Endodermal cell (in vitro differentiated cells): ENCODE measurements at places on chromosomes 7 and 10.

DNA sequence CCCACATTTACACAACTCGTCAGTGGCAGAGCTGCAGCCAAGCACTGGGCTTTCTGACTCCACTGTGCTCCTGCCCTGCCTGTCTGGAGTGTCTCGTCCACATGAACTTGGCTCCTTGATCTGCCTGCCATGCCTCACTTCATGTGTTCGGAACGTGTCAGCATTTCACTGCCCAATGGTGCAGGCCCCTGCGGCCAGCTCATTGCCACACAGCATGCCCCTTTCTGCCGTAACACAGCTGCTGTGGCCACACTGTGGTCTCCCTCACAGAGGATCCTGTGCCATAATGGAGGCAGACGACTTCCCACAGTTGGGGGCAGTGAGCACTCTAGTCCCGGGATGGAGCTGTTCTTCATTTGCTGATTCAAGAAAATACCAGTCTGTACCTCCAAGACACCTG, 94.2 kb upstream of the GJD4 start:
- DNase-seq: no peak

GRCh38 chr7:4406288-4407058, 275.6 kb upstream of the FOXK1 start:
- no peak for DNase-seq

DNA sequence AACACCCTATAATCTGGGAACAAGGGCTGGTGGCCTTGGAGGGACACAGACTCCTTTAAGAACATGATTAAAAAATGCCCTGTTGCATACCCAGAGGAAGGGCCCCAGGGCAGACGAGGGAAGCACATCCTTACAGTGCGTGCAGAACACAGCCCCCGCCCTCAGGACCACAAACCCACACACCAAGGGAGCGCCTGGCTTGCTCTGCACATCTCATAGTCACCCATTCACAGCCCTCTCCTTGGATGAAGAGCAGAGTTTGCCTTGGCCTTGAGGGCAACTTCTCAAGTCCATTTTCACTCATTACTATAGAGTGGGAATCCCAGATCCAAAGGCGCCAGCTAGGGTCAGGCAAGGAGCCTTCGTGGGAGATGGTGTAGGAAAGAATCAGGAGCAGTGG, 6.3 kb upstream of the VSIR start:
- DNase-seq: no peak

- DNase-seq: no peak
Measured at GRCh38 chr10:42983591-42983990, 93.3 kb upstream of the RET start.

GRCh38 chr10:127420138-127420684, 128.9 kb upstream of the NPS start:
- no peak for DNase-seq

- no peak for DNase-seq
Measured at GRCh38 chr7:121372376-121373010, 23.6 kb downstream of the FAM3C start.

- DNase-seq: no peak
Measured at GRCh38 chr7:137946011-137946410, 55.9 kb downstream of the CREB3L2 start.

DNA sequence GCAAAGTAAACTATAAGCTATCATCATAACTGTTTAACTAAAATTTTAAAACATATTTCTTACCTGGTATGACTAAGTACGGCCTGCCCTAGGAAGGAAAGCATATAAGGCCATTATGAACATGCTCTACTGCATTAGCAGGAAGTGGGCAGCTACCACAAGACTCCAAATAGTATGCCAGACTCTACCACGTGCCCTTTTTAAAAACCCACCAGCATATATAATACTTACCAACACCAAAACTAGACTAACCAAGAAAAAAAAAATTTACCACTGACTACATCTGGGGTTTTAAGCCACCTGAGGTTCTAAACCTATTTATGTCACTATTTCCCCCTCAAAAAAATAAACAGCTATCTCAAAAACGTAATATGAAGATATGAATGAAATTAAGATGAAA, 30.1 kb downstream of the NUDCD3 start:
- no peak for DNase-seq

GRCh38 chr10:68330852-68331454, 911 bp upstream of the HNRNPH3 start:
- DNase-seq: peak; percentile 53

- no peak for DNase-seq
Measured at GRCh38 chr7:135803143-135803542, 54.5 kb upstream of the FAM180A start.

DNA sequence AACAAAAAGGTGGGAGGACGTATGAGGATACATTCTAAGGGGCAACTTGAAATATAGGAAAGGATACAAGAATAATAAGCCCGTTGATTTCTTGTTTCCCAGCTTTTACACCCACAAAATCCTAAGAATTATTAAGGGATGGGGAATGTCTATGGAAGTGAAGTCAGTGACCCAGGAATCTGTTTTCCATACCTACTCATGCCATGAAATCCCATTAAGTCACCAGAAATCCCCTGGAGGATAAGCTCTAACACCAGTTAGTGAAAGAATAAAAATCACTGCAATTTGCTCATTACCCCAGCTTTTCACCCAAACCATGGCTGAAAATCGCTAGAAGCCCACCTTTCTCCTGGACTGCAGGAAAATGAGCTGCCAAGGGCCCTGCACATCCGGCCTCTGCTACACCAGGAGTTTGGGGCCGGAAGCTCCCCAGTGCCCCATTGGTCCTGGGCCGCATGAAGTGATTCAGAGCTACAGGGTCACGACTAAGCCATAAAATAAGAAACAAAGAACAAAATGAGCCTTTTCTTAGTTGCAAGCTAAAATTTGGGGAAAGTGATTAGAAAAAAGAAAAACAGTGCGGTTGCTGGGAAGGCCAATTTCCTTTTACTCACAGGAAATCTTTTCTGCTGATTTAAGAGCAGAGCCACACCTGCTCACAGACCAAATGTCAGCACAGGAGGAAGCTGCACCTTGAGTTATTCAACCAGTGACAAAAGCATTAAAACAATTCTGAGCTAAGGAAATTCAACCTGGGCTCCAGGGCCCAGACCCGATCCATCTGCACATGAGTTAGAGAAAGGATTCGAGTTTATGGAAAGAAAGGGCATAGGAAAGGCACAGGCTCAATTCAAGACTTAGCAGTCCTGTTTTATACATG, 40.3 kb downstream of the HIPK2 start:
- DNase-seq: peak; percentile 36

DNA sequence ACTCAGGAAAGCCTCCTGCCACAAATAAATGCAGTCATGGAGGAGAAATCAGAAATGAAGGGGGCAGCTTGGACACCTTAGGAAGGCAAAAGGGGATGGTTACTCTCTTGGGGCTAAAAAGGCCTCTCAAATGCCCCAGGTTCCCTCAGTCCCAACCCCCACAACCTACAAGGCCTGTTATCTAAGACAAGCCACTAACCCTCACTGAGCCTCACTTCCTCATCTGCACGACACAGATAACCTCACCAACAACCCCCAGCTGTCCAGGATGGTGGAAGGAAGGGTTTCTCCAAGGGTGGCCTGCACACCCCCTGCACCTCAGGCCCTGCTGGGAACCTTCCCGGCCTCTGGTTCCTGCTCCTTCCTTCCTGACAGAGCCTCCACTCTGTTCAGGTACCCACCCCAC, 29.2 kb downstream of the SORBS1 start:
- DNase-seq: no peak

DNA sequence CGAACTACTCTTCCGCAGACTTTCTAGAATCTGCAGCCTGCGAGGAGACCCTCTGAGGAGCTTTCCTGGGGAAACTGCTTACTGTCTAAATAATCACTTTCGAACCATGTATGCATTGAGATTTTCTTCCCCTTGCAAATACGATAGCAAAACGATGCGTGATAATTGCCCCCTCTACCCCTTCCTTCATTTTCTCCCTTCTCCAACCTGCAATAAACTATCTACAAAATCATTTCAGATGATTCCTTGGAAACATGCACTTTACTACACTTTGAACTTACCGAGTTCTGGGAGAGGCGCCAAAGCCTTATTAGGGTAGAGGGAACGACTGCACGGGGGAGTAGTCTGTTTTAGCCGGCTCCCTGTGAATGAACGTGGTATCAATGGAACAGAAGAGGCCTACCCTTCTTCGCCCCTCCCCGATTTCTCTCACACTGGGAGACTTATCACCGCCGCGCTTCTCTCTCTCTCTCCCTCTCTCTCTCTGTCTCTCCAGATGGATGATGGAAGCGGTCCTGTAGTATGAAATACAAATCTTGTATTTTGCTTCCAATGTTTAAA, at the start of gene FGFBP3:
Gene FGFBP3 (minus strand): TSS at position 370 of the 561 bp plus-strand sequence. CDS start 517 bp downstream, outside the sequence.
- peak; percentile 83 for DNase-seq

DNA sequence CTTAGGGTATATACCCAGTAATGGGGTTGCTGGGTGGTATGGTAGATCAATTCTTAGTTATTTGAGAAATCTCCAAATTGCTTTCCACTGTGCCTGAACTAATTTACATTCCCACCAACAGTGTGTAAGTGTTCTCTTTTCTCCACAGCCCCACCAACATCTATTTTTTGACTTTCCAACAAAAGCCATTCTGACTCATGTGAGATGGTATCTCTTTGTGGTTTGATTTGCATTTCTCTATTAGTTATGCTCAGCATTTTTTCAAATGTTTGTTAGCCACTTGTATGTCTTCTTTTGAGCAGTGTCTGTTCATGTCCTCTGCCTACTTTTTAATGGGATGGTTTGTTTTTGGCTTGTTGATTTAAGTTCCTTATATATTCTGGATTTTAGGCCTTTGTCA, 66.4 kb downstream of the MGAM2 start:
- DNase-seq: no peak

DNA sequence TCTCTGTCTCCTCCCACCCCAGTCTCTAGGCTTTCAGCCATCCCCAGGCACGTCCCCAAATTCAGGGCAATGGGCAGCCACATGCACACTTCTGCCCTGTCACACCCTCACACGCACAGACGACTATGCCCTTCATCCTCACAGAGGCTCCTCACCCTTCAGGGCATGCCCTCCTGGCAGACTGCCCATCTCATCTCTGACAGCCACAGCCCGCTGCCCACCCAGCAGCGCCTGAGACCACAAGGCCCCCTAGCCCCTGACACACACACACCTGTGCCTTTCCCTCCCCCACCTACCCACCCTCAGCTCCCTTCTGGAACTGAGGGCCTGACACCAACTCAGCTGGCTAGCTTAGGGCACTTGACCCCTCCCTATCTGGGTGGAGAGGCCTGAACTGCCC, 23.0 kb upstream of the SLC29A3 start:
- no peak for DNase-seq

- no peak for DNase-seq
Measured at GRCh38 chr7:151379193-151379520, 30.7 kb downstream of the WDR86 start.

DNA sequence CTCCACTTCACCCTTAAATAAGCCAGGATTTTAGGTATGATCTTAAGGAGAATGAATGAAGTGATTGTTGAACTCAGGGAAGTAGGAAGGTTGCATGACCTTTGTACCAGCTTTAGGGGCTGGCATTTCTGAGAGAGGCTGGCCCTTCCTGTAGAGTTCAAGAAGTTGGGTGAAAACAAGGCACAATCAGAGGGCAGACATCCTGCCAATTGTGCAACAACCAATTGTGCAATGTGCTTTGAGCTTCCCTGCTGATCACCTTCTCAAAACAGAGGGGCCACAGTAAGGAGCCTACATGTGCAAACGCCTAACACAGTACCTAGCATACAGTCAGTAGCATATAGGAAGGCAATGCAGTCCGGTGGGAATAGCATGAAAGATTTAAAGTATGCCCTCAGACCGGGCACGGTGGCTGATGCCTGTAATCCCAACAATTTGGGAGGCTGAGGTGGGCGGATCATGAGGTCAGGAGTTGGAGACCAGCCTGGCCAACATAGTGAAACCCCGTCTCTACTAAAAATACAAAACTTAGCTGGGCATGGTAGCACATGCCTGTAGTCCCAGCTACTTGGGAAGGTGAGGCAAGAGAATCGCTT, 5.4 kb downstream of the CPVL start:
- no peak for DNase-seq

DNA sequence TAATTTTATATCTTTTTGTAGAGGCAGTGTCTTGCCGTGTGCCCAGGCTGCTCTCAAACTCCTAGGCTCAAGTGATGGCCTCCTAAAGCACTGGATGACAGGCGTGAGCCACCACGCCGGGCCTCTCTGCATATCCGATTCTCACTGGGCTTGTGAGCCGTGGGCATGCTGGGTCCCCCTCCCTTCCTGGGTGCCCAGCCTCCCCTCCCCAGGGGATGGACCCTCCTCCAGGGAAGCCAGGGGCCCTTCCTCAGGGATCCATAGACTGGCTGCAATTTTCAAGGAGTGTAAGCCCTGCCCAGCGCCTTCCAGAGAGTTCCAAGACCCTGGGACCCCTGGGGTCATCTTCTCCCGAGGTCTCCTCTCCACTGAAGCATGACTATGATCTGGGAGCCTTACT, 23.7 kb upstream of the ELFN1 start:
- DNase-seq: no peak

- DNase-seq: no peak
Measured at GRCh38 chr7:148626828-148627227, 36.3 kb downstream of the C7orf33 start.

GRCh38 chr10:78278058-78278404, 244.4 kb downstream of the RPS24 start:
- DNase-seq: no peak

- DNase-seq: no peak
Measured at GRCh38 chr7:1367501-1368183, 91.6 kb downstream of the MICALL2 start.

GRCh38 chr10:92886334-92886961, 38.1 kb downstream of the EXOC6 start:
- no peak for DNase-seq

DNA sequence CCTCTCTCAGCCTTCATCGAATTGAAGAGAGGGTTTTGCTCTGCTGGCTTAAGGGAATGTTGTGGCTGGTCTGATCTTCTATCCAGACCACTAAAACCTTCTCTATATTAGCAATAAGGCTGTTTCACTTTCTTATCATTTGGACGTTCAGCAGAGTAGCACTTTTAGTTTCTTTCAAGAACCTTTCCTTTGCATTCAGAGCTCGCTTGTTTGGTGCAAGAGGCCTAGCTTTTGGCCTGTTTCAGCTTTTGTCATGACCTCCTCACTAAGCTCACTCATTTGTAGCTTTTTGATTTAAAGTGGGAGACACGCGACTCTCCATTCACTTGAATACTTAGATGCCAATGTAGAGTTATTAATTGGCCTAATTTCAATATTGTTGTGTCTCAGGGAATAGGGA, 3.9 kb downstream of the MPP7 start:
- no peak for DNase-seq

GRCh38 chr10:28601012-28601411, 68.1 kb downstream of the WAC start:
- DNase-seq: no peak

- no peak for DNase-seq
Measured at GRCh38 chr7:114852293-114852692, 69.6 kb upstream of the MDFIC start.

GRCh38 chr7:7639421-7639820, 1.1 kb upstream of the UMAD1 start:
- no peak for DNase-seq
